ENCODE measurements at places on chromosomes 6 and 20.

DNA sequence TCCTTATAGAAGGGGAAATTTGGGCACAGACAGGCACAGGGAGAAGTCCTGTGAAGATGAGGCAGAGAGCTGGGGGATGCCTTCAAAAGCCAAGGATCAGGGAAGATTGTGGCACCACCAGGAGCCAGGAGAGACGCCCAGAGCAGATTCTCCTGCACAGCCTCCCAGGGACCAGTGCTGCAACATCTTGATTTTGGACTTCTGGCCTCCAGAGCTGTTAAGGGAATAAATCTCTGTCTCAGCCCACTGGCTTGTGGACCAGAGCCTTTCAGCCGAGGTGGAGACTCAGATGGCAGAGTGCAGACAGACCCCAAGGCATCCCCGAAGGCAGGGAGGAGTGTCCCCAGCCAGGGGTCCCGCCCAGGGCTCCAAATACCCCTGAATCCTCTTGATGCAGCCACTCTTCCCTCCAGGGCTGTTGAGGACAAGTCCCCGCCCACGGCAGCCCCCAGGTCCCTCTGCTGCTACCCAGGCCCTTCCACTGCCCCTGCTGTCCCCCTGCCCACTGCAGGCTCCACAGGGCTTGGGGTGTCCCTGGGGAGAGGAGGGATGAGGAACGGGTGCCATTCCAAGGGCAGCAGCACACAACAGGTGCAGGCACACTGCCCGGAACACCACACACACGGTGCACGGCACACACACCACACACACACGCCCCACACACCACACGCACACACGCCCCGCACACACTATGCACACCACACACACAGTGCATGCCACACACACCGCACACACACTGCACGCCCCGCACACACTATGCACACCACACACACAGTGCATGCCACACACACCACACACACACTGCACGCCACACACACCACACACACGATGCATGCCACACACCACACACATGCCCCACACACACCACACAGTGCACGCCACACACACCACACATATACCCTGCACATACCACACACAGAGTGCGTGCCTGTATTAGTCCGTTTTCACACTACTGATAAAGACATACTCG lies 311.4 kb downstream of the TAF4 start:
- DNase-seq = no peak

DNA sequence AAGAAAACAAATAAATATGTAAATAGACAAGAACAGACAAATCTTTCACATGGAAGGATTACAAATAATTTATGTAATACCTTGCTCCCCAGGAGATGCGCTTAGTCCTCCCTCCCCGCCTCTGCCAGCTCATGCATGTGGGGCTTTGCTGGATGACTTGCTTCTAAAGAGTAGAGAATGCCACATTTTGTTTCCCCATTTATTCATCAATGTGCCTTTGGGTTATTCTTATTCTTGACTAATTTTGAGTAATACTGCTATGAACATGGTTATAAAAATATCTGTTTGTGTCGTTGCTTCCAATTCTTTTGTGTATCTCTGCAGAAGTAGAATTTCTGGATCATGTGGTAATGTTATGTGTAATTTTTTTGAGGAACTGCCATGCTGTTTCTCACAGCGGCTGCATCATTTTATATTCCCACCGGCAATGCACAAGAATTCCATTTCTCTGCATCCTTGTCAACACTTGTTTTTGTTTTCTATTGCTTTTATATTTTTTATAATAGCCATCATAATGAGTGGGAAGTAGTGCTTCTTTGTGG lies 23.8 kb upstream of the DUSP22 start:
- no peak for DNase-seq

GRCh38 chr20:58690396-58691135 lies 2.0 kb upstream of the NPEPL1 start:
- no peak for DNase-seq

GRCh38 chr6:47400581-47400980 lies 77.0 kb upstream of the CD2AP start:
- DNase-seq = no peak

- no peak for DNase-seq
Measured at GRCh38 chr20:62480318-62480717, 4.5 kb upstream of the GATA5 start.

DNA sequence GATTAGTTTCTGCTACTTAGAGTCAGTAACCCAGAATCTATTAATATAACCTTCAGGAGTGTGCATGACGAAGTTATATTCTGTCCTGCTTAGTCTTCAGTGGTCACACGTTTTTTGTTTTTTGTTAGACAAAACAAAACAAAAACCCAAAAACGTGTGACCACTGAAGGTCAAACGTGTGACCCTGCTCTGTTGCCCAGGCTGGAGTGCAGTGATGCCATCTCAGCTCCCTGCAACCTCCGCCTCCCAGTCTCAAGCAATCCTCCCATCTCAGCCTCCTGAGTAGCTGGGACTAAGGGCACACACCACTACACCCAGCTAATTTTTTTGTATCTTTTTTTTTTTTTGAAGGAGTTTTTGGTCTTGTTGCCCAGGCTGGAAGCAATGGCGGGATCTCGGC lies 142.4 kb downstream of the BCAS1 start:
- no peak for DNase-seq

DNA sequence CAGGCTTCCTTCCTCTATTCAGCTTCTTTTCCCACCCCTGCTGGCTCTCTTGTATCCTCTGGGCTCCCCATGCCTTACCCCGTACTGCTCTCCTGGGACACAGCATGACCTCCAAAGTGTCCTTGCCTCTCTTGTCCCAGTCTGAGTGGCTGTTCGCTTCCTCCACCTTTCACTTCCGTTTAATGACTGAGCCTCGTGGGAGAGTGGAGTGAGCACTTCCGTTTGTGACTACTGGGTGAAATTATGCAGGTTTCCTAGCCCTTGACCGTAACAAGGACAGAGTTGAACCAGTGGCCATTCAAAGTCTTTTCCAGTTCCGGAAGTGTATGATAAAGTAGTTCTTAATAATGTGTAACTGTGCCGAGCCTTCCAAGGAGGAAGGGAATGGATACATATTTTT lies 109.2 kb downstream of the ARID1B start:
- DNase-seq = no peak

DNA sequence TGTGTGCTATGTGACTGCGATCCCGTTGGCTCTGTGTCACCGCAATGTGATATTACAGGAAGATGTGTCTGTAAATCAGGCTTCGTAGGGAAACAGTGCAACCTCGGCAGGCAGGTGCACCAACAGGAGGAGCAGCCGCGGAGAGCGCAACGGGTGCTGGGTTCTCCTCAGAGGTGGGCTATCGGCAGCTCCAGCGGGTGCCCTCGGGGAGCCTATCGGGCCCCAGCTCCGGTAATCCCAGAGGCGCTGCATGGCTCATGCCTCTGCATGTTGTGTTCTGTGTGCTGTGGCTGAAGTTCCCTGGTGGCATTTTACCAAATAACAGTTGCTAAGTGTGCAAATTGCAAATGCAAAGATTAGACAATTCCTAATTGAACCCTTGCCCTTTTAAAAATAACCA lies 409.9 kb downstream of the LAMA2 start:
- no peak for DNase-seq

- DNase-seq = no peak
Measured at GRCh38 chr6:104607501-104607900, 252.2 kb downstream of the HACE1 start.
